Esophagus squamous epithelium (tissue), 5 donors: ENCODE measurements at places on chromosomes 7 and 10.

DNA sequence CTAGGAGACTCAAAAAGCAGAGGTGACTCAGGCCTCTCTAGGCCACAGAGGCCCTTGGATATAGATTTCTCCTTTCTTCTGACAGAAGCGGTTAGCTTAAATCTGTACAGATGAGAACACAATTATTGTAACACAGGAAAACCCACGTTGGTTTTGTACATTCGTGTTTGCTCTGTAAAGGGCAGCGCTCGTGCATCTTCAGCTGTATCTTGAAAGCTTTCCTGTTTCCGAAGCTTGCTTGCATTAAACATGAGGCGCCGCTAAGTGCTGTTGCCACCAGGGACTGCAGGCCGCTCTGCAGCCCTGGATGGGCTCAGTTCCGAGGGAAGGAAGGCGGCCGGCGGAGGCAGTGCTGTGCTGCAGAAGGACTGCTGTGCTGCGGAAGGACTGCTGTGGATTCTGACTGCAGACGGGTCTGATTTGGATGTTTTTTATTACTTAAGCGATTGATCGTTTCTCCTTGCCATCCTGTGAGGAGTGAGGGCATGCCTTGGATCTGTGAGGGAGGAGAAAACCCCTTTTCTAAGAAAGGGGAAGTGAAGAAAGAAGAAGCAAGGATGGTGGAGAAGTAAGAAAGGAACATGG is 53.3 kb downstream of the FHIP2A start:
- no peak for DNase-seq

DNA sequence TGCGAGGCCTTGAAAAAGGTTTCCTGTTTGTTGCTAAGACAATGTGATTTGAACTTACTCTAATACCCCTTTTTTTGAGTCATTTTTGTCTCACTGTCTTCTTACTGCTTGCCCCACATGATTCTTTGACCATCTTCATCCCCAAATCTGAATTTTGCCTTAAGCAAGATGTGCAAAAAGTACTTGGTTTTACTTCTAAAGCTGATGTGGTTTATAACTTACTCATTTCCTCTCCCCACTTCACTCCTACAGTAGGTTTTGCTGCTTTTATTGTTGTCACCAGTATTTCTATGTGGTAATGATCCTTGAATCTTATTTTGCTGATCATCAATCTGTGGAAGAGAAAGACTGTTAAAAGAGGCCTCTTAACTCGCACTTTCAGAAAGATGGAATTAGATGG is 396.4 kb downstream of the SDK1 start:
- DNase-seq: no peak

DNA sequence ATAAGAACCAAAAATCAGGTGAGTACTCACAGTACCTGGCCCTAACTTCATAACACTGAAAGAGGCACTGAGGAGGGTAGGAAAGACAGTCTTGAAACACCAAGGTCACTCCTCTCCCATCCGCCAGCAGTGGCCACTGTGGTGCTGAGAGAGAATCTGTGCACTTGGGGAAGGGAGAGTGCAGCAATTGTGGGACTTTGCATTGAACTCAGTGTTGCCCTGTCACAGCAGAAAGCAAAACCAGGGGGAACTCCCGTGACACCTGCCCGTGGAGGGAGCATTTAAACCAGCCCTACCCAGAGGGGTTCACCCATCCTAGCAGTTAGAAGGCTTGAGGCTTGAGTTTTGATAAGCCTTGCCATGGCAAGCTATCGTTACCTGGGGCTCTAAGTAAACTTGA is 35.2 kb upstream of the MAP3K8 start:
- DNase-seq: no peak

DNA sequence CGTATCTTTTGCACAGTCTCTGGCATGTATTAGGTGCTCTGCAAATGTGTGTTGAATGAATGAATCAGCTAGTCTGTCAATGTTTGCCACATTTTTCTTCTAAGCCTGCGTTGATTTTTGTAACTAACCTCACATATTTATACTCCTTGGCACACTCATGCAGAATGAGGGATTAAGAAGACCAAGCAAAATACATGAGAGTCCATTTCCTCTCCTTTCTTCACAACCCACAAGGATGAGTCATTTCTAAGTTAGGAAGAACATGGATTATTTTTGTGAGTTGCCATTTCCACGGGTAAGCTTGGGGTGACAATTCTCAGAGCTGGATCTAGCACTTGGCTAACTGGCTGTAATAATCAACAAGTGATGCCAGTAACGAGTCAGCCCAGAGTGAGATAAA is 158.8 kb downstream of the TWIST1 start:
- DNase-seq: no peak

DNA sequence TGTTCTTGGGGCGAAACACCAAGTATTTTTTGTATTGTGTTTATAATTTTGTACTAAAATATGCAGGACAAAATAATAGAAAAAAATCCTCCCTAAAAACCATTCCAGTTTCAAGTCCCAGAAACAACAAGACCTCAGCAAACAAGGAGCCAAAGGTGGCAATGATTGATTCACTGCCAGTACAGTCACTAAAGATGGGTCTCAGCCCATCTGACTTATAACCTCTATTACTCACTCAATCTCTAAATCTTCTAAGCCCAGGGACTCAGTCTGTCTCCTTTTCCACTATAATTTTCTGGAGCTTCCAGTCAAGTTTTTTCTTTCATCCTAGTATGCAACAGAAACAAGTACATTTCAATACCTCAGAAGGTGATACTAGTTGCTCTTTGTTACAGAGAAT is 33.3 kb downstream of the SNX13 start:
- DNase-seq: no peak

DNA sequence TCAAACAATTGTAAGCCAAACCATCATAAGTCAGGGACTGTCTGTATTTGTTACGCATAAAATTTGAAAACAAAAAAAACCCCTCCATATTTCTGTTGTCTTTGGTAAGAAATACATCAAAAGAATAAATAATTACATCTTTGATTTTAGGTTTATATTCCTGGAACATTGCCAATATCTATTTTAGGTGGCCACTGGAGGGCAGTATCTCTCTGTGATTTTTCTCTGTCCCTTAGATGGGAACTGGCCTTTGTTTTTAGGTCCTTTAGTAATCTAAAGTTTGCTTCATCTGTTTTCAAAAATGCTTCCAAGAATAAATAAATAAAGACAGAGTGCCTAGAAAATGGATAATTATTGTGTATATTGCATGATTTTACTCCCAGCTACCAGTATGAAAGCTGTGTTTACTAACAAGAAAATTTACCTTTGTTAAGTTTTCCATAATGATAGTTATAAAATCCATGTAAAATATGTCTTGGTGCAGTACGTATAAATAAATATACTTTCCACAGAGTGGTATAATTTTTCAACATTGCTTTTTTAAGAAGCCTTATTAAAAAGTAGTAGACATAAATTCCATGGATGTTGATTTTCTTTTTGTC is 64.2 kb downstream of the PHYHIPL start:
- DNase-seq: no peak

- no peak for DNase-seq
Observed at GRCh38 chr10:29634105-29634504, 666 bp downstream of the SVIL start.

DNA sequence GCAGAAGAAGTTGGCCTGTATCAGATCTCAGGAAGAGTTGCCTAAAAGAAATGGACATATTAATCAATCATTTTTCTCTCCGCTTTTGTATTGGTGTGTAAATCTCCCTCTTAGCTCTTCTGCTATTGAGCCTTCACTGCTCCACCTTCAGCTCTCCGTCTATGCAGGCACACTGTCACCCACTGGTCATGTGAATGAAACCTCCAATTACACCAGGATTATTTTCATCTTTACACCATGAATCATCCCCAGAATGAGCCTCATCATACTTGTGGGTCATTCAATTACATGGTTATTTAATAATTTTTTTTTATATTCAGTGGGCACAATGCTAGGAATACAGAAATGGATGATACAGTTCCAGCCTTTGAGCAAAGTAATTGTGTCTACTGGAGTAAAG is 92.6 kb downstream of the LRRC4 start:
- no peak for DNase-seq

DNA sequence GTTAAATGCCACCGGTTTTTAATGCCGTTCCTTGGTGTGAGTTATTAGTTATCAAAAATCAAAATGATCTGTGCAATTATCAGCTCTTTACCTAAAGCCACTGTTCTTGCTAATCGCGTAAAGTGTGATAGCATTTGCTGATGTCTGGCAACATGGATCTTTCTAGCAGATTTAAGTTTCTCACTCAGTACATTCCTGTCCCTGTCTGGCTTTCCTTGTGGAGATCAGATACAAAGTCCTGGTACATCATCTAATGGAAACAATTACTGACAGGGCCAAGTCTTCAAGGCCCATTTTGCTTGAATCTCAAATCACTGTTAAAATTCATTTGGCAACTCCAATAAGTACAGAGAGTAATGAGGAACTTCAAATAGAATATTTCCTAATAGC is 755.7 kb downstream of the AUTS2 start:
- no peak for DNase-seq

- no peak for DNase-seq
Observed at GRCh38 chr7:99127636-99128035, 16.3 kb downstream of the SMURF1 start.

- DNase-seq: no peak
Observed at GRCh38 chr10:64394744-64395143, 873.5 kb downstream of the REEP3 start.

- no peak for DNase-seq
Observed at GRCh38 chr7:98091061-98091460, 15.6 kb upstream of the LMTK2 start.

DNA sequence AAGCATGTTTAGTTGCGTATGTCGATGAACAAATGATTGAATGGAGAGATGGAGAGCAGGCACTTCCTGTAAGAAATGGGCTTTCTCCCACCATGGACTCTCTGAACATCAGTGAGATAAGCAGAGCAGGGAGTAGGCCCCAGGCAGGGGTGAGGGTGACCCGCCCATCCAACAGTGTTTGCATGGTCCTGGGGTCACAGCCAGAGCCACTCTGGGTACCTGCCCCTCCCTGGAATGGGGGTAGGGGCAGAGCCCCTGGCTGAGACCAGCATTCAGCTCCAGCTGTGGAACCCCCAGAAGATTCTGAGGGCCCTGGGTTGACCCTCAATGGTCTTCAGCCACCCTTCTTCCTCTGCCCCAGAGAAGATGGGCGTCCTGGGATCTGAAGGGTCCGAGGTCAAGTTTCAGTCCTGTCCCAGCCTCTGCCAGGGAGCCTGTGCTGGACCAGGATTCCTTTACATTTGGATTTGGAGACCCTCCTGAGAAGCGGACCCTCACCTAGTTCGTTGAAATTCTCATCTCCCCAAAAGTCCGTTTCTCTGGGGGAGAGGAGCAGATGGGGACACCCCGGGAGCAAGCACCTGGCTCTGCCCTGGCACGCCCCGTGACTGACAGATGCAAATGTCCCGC is 2.4 kb upstream of the FGF8 start:
- DNase-seq: no peak

- DNase-seq: no peak
Observed at GRCh38 chr7:126790763-126791162, 462.0 kb downstream of the GRM8 start.

- no peak for DNase-seq
Observed at GRCh38 chr10:71252220-71252619, 39.9 kb downstream of the UNC5B start.

- DNase-seq: no peak
Observed at GRCh38 chr10:46218921-46219320, 67.9 kb upstream of the ANTXRL start.

DNA sequence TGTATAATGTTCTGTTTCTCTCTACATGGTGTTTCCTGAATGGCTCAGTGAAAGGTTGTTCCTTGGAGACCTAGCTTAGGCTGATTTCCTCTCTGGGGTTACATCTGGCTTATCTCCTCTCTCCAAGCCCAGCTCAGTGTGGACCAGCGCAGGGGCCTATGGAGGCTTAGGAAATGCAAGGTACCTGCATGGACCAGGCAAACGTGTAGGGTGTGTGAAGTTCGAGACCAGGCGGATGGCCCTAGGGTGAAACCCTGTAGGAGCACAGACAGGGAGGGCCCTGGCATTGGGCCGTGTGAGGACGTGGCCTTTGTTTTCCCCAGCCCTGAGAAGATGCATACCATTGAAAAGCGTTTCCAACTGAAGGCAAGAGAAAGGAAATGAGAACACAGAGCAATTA is 59.0 kb downstream of the DOCK1 start:
- no peak for DNase-seq

GRCh38 chr7:100799037-100799896 is 28.1 kb downstream of the EPHB4 start:
- no peak for DNase-seq

- DNase-seq: no peak
Observed at GRCh38 chr7:43591558-43592180, 8.8 kb downstream of the STK17A start.

DNA sequence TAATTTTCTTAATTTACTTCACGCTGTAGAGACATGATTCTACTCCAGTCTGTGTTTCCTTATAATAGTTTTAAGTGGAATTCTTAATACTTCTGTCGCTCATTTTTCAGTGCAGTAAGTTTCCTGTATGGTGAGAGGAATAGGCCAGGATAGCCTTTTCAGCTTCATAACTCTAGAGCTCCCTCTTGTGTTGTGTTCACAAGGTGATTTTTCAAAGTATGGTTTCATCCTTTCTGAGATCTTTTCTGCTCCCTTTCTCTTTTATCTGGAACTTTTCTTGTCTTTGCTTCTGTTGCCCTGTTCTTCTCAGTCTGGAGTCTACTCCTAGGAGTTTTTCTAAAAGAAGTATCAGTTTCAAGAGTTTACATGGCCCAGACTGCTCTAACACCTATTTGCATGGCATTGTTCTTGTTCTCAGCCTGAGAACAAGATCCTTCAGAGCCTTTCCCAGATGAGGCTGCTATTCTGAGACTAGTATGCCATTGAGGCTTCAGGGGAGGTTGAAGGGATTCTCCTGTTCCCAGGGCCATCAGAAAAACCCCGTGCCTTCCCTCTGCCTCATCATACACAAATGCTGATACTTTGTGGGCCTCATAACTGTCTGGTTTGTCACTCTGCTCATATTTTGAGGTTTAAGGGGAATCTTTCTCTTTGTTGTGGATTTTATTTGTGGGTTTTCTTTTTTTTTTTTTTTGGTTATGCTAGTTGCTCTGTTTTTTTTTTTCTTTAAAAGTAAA is 21.8 kb downstream of the NET1 start:
- no peak for DNase-seq

DNA sequence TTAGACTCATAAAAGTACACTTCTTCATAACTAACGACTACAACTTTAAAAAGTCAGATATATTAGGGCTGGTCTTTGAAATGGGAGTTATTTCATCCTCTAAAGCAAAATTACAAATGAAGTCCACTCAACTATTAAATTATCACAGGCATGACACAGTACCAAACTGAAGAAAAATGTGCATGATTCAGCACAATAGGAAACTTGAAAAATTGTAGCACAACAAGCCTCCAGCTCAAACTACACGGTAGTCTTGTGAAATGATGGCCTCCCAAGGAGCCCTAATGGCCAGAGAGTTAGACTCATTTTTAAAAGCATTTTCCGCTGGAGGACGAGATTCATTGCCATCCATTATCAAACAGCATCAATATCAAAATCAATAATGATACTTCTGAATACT is 76.4 kb downstream of the MAGI2 start:
- DNase-seq: no peak
